Stimulated activated CD8-positive, alpha-beta memory T cell treated with anti-CD3 and anti-CD28 coated beads, Interleukin-2, amount 100 ng/mL, for 48 hours (primary cell): ENCODE measurements at places on chromosomes 4 and X.
A peak's percentile ranks its signal among the peaks of the same experiment; 100 is the strongest.

DNA sequence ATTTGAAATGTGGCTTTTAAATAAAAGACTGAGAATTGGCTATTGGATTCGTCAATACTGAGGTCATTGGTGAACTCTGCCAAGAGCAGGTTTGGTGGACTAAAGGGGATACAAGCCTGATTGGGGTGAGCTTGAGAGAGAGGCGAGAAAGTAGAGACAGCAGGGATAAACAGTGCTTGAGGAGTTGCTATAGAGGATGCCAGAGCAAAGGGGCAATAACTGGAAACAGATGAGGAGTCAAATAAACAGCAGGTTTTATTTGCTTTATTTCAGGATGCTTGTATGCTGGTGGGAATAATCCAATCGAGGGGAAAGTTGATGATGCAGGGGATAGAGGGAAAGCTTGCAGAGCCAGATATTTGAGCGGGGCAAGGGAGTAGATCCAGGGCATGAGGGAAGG is 24.0 kb upstream of the ANXA3 start:
- no peak for DNase-seq

GRCh38 chr4:95638920-95639501 is 90.2 kb upstream of the UNC5C start:
- no peak for DNase-seq

GRCh38 chr4:147707892-147708672 is 23.8 kb upstream of the ARHGAP10 start:
- no peak for DNase-seq

GRCh38 chr4:7984286-7984925 is 44.7 kb upstream of the AFAP1 start:
- DNase-seq = no peak

GRCh38 chr4:183638436-183638835 is 20.5 kb downstream of the RWDD4 start:
- no peak for DNase-seq

- DNase-seq = no peak
These were observed 58.6 kb upstream of the P2RY10 start for GRCh38 chrX:78886550-78886949.

- DNase-seq = no peak
These were observed 113.4 kb downstream of the ZAR1 start for GRCh38 chr4:48603366-48604003.

DNA sequence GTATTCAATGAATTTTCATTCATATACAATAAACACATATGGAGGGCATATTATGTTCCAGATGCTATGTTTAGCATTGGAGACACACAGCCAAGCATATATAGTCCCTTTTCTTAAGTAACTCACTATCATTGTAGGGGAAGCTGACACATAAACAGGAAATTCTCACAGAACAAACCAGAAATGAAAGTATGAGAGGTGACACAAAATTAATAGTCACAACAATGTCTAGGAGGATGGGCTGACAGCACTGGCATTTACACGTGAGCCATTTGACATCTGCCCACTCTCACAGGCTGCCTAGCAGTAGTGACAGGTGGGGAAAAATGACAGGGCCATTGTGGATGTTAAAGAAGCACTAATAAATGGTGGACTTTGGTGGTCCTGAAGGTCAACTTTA is 2.6 kb upstream of the CNOT6L start:
- peak; percentile 17 for DNase-seq

GRCh38 chr4:184262901-184263300 is 45.2 kb upstream of the ENPP6 start:
- DNase-seq = no peak

DNA sequence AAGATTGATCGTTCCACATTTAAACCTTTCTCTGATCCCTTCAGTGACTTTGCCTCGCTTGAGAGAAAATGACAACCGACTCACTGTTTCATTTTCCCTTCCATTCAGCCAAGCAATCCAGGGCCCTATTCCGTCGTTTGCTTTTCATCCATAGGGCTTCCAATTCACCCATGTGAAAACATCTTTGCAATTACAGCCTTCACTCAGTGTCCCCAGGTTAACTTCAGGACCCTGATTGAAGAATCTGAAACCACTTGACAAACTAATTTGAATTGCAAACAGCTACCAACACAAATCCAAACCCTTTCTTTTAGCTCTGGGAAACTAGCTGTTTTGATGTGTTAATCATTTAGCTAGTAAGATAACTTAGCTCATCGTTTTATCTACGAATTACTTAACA is 120.2 kb upstream of the FAM9C start:
- DNase-seq = no peak

DNA sequence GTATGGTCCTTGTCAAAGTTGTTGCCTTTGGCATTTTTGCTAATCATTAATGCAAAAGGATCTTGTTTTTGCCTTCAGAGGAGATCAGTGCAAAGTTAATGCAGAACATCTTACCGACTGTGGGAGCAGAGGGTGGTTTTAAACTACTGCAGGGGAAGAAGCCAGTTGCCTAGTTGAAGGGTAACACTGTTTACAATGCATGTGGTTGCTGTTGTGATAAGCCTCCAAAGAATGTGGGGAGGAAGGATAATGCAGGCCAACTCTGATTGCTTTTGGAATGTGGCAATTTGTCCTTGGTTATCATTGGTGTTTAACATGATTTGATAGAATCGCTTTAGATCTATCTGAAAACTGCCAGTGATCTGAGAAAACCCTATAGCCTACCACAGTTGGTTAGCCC is 204.3 kb upstream of the TLL1 start:
- no peak for DNase-seq

DNA sequence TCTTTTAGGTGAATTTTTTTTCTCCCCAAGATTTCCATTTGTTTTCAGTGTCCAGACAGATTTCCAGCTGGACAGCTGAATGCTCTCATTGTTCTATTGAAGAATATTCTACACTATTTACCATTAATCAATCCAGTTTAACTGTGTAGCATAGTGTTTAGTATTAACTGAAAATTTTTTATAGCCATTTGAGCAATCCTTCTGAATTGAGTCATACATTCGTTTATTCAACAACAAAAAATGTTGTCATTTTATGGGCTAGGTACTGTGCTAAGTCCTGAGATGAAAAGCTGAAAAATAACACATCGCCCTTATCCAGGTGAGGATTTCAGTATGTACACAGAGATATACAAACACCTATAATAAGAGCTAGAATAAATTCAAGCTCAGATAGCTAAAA is 223.3 kb downstream of the COL25A1 start:
- no peak for DNase-seq

GRCh38 chr4:80461412-80461811 is 125.9 kb downstream of the CFAP299 start:
- no peak for DNase-seq

GRCh38 chr4:123622572-123622971 is 226.0 kb downstream of the SPRY1 start:
- DNase-seq = no peak

DNA sequence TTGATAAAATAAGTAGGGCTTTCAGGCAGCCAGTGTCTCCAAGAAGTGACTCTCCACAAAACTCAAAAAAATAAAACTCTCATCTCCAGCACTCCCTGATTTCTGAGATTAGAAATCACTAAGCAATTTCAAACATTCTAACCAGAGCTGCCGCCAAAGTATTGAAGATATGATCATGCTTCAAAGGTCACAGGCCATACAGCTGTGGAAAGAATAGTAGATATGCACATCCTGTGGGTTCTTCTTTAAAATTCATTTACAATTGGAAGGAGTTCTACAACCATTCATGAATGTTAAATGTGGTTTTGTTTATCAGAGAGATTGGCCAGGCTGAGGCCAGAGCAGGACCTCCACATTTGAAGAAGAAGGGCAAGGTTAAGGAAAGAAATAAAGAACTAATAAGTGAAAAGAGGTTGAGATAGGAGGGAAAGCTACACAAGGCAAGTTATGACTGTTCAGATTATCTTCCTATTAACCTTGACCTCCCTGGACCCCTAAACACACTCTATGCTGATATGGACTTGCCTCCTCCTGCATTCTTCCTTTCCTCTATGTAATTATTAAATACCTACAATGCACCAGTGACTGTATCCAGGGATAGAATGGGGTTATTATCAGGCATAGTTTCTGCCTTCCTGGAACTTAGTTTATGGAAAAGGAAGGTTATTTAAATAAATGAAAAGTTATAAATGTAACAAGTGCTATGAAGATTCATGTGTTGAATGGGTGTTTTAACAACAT is 56.4 kb downstream of the USP38 start:
- no peak for DNase-seq

DNA sequence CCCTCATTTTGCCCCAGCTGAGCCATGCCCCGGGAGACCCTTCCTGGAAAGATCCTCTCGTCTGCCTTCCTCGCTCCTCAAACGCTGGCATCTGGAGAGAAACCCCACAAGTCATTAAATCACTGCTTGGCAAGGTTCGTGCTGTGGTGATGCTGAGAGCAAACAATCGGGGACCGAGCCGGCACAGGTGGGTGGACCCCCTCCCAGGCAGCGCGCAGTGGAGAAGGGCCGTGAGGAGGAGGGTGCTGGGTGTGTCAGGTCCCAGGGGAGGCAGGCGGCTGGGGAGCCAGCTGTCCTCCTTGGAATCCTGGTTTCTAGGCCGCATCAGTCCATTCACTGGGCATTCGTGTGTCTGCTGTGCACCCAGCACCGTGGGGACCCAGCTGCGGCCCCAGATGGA is 64.9 kb upstream of the PSAPL1 start:
- no peak for DNase-seq

- no peak for DNase-seq
These were observed 140.8 kb upstream of the AGA start for GRCh38 chr4:177582992-177583391.

- DNase-seq = no peak
These were observed 754.8 kb downstream of the RAB28 start for GRCh38 chr4:12729384-12729783.

- no peak for DNase-seq
These were observed 865 bp downstream of the FAM200B start for GRCh38 chr4:15682242-15683142.

GRCh38 chrX:68822641-68823410 is 6.0 kb upstream of the EFNB1 start:
- no peak for DNase-seq

- no peak for DNase-seq
These were observed 18.5 kb downstream of the LAP3 start for GRCh38 chr4:17595471-17596005.

- no peak for DNase-seq
These were observed 5.1 kb upstream of the FAT1 start for GRCh38 chr4:186728631-186729271.

DNA sequence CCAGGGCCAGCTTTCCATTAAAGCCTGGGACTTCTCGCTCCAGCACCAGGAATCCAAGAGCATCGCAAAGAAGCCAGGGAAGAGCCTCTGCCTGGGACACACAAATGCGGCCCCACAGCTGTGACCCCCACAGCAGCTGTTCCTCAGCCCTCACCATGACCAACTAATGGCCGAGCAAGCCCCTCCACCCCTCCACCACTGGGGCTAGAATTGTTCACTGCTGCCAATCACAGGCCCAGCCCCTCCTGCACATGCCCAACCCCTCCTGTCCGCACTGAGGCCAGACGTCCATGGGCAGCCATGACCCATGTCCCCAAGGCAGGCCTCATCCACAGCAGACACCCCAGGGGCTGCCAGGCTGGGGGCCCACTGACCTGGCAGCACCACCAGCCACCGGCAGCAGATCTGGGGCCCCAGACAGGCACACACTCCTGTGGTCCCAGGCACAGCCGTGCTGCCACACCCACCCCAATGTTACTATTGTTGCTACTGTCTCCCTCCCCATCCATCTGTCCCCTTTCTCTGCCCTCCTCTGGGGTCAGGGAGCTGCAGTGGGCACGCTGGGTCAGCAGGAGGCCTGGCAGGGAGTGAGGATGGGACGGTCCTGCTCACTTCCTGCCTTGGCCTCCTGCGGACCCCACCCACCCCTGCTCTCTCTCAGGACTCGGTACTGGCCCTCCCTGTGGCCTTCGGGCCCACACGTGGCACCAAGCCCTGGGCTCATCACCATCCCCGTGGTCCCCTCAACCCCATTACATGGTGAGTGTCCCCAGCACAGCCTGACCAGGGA is 56.0 kb downstream of the ZFYVE28 start:
- no peak for DNase-seq

GRCh38 chr4:105679186-105679585 is 29.3 kb downstream of the INTS12 start:
- DNase-seq = no peak

DNA sequence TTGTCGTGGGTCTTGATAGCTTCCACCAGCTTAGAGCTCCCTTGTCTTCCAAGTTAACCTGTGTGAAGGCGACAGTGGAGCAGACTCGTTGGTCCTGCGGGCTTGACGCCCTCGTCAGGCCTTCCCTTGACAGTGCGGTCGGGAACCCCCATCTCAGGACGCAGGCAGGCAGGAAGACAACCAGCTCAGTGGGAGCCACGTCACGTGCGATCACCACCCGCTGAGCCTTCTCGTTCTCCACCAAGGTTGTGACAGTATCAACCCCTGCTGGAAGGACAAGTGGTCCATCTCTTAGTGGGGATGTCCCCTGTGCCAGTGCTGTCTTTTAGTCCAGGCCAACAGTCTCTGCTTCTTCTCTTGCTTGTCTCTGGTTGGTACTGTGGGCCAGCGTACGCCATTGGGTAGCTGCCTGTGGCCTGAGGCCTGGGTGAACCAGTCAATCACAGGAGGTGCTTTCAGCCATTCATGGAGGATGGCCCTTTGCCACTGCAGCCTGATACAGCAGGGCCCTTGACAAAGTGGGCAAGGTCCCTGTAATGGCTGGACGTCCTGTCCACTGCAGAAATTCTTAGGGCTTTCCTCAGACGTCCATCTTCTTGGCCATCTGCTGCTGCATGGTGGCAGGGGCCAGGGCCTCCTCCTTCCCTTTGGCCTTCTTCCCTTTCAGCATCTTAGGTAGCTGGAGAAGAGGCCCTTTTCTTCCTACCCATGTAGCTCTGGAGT is 31.4 kb downstream of the RGS12 start:
- DNase-seq = no peak

DNA sequence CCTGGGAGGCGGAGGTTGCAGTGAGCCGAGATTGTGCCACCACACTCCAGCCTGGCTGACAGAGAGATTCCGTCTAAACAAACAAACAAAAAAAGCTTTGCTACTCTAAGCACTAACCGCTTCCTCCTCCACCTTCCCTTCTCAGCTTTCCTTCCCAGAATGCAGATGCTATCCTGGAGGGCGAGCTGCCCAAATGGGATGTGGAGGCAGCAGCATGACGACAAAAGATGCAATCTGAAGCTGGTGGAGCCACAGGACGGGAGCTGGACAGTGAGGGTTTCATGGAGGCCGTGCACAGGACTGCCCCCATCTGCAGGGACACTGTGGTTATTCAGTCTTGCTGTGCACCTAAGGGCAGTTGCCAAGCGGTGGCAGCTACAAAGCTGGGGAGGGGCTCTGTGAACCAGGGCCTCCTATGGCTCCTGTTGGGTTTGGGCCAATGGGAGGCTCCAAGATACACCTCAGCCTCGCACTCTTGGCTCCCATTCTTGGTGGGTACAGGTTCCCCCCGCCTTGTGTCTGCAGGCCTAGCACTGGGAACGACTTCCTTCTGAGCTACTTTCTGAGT is 47.4 kb downstream of the WDR1 start:
- DNase-seq = no peak

DNA sequence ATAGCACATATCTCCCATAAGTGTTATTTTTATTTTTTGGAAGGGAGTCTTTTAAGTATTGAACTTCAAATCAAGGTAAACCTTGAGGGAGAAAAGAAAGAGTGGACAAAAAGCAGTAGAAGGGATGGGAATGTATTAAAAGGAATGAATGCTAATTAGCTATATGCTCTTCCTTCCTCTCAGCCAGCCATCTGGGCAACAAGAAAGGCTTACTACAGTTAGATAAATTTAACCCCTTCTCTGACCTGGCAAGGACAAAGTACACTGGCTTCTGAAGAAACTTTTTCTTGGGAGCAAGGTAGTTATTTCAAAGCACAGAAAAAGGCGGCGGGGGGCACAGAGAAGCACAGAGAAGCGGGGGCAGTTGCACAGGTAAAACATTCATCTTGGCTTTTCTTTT is 54.6 kb downstream of the GAB1 start:
- no peak for DNase-seq

GRCh38 chr4:121822796-121823504 is 733 bp downstream of the CCNA2 start:
- no peak for DNase-seq
